ENCODE measurements at places on chromosomes 7 and 10.

- no peak for DNase-seq
Observed at GRCh38 chr10:16919121-16919982, 102.1 kb upstream of the RSU1 start.

GRCh38 chr7:46153583-46153950 lies 232.5 kb upstream of the IGFBP3 start:
- DNase-seq: no peak

- no peak for DNase-seq
Observed at GRCh38 chr10:118734475-118734874, 20.3 kb downstream of the CACUL1 start.

GRCh38 chr10:117135026-117135372 lies 3.1 kb downstream of the VAX1 start:
- no peak for DNase-seq

DNA sequence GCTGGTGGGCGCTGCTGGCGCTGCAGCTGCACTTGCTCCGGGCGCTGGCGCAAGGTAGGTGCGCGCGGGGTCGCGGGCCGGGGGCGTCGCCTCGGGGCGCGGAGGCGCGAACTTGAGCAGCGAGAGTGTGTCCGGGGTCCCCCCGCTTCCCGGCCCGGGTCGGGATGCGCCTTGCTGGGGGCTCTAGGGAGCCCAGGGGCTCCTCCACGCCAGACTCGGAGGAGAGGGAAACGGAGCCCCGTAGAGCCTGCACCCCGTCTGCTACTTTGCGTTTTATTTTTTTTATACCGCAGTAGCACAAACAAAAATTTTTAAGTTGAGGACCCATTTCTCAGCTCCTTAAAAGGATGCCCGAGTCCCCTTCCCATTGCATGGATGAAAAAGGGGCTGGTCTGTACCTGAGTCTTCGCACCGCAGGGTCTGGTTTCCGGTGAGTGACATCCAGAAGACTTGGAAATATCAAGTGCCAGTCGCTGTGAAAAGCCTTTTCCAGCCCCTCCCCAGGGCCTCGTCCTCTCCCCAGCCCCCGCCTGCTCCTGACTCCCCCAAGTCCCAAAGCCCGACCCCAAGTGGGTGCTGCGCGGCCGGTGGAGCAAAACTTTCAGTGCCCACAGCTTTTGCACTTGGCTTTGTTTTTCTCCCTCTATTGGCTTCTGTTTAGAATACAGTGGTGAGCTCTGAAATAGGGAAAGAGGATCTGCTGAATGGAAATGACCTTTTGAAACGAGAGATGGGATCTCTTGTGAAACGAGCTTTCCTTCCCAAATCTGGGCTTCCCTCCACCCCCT lies 973 bp downstream of the SDK1 start:
- DNase-seq: no peak

DNA sequence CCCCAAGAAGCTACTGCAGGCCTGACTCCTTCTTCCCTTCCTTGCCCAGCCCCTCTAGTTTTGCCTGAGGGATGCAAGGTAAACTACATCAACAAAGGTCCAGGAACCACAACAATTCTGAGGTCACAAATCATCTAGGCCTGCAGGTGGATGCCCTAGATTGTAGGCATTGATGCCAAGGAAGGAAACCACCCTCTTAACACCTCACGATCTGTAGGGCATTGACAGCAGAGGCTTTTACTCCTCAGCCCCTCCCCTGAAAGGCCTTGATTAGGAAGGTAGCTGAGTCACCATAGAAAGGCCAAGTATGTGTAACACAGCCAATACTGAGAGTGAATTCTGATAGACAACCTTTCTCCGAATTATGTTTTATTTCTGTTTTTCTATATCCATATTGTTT lies 46.7 kb upstream of the FAM3C start:
- no peak for DNase-seq
